ENCODE measurements at places on chromosomes 11 and 22.

- DNase-seq, result no peak
Observed at GRCh38 chr11:109308551-109308950, 113.4 kb upstream of the C11orf87 start.

GRCh38 chr11:126701520-126701897 lies 299.1 kb downstream of the KIRREL3 start:
- no peak for DNase-seq

DNA sequence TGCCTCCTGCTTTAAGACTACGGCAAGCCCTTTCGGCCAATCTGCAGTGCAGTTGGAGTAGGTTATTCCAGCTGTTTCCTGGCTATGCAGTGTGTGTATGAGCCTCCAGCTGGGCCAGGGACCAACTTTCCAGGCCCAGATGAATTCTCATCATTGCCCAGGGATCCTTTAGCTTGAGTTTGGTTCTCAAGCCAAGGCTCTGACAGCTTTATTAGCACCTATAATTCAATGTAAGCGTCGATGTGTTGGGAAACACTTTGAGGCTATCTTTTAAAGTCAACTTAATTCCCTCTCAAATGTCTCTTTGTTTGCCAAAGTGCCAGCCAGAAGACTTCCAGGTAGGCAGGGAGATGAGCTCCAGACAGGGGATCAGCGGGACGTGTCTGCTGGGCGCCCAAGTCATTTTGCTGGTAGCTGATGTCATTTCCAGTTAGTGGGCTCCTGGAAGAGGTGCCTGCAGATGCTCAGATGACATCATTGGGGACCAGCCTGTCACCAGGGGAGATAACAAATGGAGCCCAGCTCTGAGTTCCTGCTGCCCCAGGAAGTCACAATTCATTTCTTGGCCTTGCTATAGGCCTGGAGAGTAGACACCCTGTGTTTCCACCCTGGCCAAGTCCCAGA lies 520.4 kb downstream of the SOX6 start:
- DNase-seq, result no peak

- DNase-seq, result no peak
Observed at GRCh38 chr11:58912124-58912523, 27.2 kb upstream of the GLYATL1 start.

- DNase-seq, result no peak
Observed at GRCh38 chr11:134196756-134197155, 27.0 kb downstream of the NCAPD3 start.

- no peak for DNase-seq
Observed at GRCh38 chr22:29312218-29313125, 3.0 kb downstream of the RASL10A start.

DNA sequence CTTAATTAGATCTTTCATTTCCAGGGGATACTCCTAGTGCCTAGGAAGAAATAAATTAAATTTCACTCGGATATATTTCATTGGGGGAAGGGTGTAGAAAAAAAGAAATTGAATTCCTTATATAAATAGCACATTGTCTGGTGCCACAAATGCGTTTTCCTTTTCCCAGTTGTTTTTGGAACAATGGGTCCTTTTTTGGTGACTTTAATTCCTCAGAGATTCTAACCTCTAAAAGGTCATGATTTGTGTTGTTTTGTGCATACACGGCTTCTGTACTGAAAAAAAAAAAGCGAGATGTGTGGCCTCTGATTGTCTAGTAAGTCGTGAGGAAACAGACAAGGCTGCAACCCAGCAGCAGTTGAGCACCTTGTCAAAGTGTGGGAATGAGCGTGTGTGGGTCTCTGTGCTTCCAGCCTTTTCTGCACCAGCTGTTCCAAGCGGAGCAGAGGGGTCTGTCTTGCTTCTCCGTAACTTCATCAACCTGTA lies 64.5 kb upstream of the CRTAM start:
- DNase-seq, result peak; percentile 34

GRCh38 chr11:123517559-123518364 lies 87.7 kb downstream of the GRAMD1B start:
- peak; percentile 35 for DNase-seq

DNA sequence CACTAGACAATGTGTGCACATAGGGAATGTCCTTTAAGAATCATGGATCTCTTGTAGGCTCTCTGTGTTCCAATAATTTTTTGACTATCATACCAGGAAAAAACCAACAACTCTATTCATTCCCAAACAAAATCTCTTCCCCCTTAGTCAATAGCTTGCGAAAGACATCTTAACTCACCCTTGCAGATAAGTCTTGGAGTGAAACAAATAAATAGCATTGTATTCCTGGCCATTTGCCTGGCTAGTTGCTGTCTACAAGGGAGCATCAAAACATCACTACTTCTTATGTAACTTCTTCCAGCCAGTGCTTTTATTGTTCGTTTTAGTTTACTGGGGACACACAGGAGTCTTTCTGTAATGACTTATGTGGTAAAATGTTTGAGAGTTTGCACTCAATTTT lies 29.4 kb downstream of the SCN3B start:
- no peak for DNase-seq

DNA sequence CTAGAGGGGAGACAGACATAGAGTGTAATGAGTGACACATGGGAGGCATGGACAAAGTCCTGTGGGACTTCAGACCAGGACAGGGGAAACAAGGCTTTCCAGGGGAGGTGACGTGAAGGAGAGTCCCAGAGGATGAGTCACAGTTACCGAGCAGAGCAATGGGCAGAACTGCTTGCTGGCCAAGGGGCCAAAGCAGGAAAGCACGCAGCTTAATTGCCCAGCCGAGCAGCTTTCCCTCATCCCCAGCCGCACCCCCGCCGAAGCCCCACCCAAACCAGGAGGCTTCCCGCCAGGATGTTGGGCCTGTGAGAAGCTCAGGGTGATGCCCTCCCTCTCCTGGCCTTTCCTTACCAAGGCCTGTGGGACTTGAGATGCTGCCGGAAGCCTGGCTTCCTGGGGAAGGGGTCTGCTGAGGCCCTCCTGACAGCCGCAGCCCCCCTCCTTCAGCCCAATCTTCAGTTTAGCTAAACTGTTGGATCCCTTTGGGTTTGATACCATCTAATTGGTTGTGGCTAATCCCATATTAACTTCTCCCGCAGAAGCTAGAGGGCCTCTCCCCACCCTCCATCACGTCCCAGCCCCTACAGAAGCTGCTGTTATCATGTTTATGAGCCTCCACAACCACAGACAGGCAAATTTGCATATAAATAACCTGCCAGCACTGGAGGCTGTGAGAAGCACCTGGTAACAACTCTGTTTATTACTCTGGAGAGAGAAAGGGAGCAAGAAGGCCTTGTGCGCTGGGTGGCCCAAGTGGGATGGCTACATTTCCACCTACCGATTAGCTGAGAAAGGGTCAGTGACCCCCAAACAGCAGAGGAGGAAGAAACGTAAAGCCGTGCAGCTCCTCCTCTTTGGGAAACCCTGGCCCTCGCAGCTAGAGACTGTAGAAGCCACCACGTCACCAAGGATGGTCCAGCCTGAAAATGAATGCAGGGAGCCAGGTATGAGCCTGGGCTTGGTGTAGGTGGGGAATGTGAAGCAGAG lies 80.0 kb downstream of the TRIM29 start:
- DNase-seq, result no peak

- no peak for DNase-seq
Observed at GRCh38 chr22:46869831-46870441, 107.5 kb downstream of the TBC1D22A start.

DNA sequence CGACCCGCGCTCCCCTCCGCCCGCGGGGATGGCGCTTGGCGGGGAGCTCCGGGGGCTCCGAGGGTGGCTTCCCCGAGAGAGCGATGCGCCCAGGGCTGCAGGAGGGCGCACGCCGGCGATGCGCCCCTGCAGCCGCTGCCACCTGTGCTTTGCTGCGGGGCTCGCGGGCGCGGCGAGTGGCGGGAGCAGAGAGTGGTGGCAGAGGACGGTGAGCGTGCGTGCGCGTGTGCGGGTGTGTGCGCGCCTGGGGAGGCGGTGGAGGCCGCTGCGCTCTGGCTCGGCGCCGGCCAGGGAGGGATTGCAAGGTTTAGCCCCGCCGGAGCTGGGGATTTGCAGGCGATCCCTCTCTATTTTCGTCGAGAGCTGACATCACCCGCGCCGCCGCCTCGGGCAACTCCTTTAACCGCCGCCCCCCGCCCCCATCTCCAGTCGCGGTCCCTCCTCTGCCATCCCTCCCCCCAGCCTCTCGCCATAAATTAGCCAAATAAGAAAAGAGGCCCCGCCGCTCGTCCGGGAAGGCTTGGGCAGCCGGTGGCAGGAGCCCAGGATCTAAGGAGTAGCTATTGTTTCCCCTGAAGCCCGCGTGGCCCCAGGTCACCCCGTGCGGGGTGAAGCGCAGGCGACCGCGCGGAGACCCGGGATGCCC lies at the start of gene SLC1A2:
SLC1A2 (minus strand) TSS at position 375 of the 646 bp plus-strand sequence. CDS start 592 bp downstream, outside the sequence.
- DNase-seq, result peak; percentile 77

DNA sequence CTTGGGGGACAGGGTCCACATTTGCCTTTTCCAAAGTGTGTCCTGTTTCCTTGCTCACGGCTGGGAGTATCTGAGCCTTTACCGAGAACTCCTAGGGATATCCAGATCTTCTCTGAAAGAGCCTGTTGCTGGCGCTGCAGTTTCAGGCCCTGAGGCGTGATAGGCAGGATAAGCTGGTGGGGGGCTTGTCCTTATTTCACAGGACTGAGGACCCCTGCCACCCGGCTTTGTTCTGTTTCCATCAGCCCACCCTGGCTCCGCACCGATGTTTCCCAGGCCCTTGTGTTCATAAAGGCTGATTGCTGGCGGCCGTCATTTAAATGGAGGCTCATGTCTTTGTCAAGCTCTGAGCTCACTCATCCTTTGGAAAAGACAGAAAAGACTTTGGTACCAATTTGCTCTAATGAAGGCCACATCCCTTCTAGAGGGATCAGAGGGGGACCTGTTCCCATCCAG lies 9.4 kb upstream of the NPTXR start:
- no peak for DNase-seq

DNA sequence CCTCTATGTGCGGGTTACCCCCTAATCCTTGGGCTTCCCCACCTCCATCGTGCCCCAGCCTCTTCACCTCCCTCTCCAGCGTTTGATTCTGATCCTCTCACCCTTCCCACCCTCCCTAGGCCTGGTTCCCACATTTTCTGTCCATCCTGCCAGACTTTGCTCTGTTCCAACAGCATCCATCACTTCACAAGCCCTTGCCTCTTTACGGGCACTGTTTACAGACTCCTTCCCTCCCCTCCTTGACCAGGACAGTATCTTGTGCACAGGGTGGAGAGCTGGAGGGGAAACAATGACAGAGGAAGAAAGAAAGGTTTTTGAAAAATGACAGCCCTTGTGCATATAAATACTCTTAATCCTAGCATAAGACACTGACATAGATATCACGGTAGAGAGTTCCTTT lies 30.4 kb downstream of the FEZ1 start:
- DNase-seq, result no peak

DNA sequence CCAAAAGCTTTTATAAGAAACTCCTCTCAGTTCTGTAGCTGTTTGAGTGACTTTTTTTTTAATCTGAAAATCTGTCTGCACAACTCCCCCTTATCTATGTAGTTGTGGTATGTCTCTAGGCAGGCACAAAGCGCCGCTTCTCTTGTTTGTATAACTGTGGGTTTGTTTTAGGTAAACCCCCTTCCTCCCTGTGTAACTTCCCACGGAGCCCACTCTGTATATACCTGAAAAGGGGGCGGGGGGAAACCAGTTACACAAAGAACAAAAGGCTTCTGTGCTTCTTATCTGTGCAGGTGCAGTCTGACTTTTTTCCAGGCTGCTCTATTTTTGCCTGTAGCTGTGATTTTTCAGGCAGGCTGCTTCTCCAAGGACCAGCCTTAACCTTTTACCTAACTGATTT lies 13.2 kb downstream of the OR10AG1 start:
- no peak for DNase-seq

- no peak for DNase-seq
Observed at GRCh38 chr11:36777311-36777710, 179.3 kb upstream of the RAG2 start.

GRCh38 chr11:72657411-72658100 lies 16.7 kb downstream of the PDE2A start:
- no peak for DNase-seq

GRCh38 chr22:38442967-38443627 lies 11.9 kb downstream of the KCNJ4 start:
- DNase-seq, result no peak

DNA sequence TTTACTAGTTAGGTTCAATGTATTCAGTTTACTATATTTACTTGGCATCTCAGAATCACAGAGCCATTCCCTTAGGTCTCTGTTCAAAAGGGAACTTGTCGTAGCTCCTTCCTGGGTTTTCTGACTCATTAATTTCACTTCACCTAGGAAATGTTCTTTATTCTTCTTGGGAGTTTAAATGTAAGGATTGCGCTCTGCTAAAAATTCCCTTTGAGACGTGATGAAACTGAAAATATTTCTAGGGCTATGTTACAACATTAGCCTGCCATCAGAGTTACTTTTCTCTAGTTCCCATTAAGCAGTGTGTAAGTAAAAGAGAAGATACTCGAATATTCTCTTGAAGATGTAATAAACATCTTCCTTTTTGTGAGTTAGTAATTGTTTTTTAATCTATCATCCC lies 209.5 kb downstream of the CASP12 start:
- no peak for DNase-seq

DNA sequence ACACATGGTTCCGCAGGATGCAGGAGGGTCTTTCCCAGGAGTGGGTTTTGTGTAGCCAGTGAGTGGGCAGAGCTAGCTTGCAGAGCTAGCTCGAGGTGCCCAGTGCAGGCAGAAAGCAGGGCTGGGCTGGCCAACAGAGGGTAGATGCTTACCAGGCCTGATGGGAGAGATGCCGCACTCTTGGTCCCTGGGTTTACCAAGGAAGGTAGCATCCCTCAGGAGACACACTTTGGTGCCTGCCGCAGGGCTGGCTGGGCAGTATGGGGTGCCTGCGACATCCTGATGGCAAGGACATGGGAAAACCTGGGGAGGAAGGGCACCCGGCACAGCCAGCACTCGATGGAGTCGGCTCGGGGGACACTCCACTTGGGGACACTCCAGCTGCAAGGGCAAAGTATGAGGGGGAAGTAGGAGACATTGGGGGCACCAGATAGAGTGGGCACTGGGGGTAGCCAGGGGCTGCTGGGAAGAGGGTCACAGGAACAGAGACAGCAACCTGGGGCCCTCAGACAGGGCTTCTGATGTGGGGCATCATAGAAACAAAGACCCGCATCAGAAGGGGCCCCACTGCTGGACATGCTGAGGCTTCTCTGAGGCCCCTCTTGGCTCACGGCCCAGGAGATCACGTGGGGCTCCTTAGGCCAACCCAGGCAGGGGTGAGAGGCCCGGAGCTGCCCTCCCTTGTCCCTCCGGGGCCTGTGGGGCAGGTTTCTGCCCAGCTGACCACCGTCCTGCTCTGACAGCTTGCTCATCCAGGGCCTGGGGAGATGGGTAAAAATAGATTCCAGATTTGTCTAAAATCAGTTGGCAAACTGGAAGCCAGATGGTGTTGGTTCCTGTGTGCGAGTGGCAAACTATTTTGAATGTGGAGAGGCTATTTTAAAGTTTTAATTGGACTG lies 89.8 kb downstream of the MORC2 start:
- peak; percentile 86 for DNase-seq

DNA sequence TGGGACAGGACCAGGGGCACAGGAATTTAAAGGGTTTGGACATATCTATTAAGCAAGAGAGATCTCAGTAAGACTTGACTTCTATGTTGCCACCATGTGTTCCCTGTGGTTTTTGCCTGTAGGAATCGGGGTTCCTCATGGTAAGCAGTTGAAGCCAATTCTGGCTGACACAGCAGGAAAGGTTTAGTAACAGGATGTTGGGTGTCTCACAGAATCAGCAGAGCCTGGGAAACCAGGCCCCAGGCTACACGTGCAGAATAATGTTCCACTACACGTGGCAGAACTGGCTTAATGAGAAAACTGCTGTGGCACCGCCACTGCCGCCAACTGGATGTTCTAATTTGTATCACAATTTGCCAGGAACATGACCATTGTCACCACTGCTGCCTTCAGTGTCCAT lies 264.6 kb upstream of the PLET1 start:
- no peak for DNase-seq
